ENCODE measurements at places on chromosomes 1 and 21.

- no peak for DNase-seq
Observed at GRCh38 chr1:205286335-205286950, 35.1 kb downstream of the NUAK2 start.

- DNase-seq = no peak
Observed at GRCh38 chr1:234373959-234374254, 651 bp downstream of the COA6 start.

DNA sequence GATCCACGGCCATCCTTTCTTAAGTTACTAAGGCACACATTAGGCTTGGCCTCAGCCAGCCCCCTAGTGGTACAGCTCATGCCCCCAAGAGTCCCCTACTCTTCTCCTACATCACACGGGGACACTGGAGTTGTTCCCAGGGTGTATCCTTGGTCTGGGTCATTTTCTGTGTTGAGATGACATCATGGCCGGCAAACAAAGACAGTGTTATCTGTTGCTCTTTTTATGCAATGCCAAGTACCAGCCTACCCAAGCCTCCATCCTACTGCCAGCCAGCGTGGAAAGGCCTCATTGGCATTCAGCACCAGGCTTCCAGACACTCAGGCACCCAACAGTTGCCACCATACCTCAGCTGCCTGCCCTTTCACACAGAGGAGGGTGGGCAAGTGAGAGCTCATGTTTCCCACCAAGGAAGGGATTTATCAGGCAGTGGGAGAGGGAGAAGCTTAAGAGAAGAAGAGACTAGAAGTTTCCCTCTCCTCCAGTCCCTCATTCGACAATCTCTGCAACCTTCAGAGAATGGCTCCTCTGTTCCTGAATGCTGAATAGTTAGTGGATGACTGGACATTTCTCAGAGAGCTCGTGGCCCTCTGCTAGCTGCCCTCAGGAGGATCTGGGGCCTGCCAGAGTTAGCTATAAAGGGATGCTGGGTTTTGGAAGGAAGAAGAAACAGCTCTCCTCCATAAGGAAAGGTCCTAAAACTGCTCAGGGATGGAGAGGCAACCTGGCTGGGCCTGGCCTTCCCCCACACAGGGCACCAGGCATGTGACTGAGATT lies 17.7 kb downstream of the CBR1 start:
- DNase-seq = no peak

DNA sequence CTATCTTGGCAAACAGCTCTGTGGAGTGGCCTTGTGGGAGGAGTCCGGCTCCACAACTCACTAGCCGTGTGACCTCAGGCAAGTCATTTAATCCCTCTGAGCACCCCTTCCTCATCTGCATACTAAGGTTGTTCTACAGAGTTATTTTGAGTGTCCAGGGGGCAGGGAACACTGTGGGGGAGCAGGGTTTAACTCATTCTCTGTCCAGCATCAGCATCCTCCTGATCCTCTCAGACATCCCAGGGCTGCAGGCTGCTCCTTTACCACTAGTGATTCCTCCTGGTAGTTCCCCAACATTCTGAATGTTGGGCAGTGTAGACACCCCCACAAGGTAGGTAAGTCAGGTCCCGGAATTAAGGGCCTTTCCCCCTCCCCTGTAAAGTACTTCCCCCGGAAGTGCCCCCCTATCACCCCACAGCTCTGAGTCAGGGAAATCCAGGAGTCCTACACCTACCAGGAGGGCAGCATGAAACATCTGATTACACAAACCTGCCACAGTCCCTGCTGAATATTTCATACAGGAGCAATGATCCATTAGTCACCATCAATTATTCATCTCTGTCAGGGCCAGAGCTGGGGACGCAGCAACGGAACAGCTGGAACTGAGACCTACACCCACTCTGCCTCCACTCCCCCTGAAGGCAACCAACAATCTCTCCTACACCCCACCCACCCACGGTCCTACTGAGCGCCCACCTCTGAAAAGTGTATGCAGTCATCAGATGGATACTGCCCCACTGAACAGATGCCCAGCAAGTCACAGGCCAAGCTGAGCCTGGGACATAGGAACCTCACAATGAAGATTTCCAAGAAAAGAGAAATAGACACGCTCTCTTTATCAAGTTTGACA lies 20.5 kb downstream of the SYT2 start:
- no peak for DNase-seq

- no peak for DNase-seq
Observed at GRCh38 chr1:92736395-92736794, 48.5 kb downstream of the EVI5 start.

DNA sequence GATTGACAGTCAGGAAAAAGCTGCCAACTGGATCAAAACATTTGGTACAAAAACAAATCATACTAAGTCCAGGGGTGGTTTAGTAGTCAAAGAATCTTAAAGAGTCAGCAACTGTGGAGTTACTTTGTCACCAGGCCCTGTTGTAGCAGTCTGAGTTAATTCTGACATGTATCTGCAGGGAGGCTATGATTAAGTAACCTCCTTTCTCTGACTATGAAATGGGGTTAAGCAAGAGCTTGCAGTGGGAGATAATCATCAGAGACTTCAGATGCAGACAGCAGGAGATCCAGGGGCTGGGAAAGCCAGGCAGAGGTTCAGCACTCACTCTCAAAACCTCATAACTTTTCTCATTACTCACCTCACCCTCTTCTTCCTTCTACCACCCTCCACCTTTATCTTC lies 99.2 kb upstream of the BTG3 start:
- DNase-seq = no peak

DNA sequence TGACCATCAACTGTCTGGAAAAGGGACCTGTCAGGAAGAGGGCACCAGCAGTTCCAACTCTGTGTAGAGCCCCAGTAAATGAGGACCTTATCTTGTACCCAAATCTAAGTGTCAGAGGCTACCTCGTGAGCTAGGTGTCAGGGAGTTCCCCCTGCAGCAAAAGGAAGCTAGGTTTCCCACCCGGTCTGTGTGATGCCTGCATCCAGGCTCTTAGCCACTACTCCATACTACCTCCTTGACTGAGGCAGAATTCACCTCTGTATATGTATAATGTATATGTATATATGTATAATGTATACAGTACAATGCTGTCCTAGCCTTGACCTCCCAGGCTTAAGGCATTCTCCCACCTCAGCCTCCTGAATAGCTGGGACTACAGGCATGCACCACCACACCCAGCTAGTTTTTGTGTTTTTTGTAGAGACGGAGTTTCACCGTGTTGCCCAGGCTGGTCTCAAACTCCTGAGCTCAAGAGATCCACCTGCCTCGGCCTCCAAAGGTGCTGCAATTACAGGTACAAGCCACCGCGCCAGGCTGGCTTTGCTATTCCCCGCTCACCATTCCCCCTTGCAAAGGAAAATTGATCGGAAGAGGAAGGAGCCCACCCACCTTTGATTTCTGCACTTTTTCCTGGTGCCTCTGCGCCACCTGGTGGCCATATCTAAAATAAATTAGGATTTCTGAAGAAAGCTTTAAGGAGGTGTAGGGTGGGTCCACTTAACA lies 15.7 kb upstream of the LUZP1 start:
- DNase-seq = peak; percentile 13

DNA sequence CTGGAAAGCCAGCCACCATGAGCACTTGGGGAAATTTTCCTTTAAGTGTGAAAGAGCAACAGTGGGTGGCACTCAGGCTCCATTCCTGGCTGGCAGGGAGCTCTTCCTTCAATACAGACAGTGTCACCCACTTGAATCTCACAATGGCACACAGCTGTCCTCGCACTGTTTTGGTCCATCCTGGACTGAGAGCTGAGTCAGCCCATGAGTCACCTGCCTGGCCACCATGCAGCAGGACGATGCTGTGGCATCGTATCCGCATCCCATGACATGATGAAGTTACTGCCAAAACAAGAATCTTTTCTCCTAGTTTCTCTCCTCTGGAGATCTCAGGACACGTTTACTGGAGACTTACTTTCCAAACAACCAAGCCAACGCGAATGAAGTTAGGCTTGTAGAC lies 6.0 kb downstream of the TMPRSS2 start:
- no peak for DNase-seq

DNA sequence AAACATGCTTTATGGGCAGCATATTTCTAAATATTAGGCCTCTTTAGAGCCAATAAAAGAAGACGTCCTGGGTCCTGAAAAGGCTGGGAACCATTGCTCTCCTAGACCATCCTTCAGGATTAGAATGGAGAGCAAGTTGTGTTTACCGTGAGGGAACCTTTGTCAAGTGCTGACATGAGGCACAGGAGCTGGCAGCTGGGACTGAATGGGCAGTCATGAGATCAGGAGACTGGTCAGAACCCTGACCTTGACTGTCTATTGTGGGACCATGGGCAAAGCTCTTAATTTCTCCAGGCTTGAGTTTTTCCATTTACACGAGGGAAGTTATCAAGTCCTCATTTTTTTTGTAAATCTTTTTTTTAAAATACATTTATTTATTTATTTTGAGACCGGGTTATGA lies 5.2 kb downstream of the PFKFB2 start:
- no peak for DNase-seq

GRCh38 chr1:95622609-95623008 lies 388.6 kb downstream of the RWDD3 start:
- no peak for DNase-seq

- no peak for DNase-seq
Observed at GRCh38 chr1:36420409-36420808, 22.7 kb upstream of the LSM10 start.

DNA sequence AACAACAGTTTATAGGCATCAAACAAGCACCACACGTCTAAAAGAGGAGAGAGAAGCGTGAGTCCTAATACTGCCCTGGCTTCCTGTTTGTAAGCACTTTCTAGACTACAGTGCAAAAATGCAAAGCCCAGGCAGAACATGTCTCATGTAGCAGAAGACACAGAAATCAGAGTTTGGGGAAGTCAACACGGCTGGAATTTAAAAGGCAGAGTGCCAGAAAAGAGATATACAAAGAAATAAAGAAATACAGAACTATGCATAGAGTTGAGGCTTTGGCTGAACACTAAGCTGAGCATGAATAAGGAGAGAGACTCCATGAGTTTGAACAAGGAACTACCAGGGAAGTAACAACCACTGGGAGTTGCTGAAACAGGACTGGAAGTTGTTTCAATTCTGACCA lies 566.6 kb upstream of the NR5A2 start:
- no peak for DNase-seq

DNA sequence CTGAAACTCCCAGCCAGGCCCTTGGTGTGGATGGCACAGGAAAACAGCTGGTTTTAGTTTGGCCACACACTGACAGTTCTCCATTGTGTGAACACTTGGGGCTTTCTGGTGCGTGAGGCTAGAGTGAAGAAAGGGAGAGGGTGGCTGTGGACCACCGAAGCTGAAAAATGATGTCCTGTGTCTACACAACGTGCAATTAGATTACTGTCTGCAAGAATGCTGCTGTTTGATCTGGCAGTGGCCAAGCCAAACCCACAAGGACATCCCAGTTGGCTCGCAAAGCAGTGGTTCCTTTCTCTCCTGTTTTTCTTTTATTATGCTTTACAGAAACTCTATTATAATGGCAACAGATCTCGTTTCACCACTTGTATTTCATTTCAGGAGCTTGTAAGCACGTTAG lies 58.9 kb downstream of the ERG start:
- no peak for DNase-seq

GRCh38 chr1:61400997-61401396 lies 318.6 kb downstream of the NFIA start:
- no peak for DNase-seq

DNA sequence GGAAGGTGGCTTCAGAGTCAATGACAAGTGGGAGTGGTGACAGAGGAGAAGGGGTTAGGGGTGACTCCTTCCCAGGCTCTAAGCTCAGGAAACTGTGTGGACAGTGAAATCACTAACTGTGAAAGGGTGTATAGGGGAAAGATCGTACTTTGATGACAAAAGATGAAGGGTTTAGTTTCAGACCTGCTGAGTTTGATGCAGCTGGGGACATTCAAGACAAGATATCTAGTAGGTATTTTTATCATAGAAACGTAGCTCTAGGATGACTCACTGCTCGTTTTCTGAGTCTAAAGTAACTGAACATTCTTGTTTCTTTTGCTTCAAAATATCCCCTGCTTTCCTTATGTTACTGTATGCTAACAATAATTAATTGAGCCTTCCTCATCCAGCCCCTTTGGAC lies 149.0 kb downstream of the PCP4 start:
- no peak for DNase-seq

GRCh38 chr1:222009105-222009730 lies 267.3 kb upstream of the DUSP10 start:
- DNase-seq = no peak

DNA sequence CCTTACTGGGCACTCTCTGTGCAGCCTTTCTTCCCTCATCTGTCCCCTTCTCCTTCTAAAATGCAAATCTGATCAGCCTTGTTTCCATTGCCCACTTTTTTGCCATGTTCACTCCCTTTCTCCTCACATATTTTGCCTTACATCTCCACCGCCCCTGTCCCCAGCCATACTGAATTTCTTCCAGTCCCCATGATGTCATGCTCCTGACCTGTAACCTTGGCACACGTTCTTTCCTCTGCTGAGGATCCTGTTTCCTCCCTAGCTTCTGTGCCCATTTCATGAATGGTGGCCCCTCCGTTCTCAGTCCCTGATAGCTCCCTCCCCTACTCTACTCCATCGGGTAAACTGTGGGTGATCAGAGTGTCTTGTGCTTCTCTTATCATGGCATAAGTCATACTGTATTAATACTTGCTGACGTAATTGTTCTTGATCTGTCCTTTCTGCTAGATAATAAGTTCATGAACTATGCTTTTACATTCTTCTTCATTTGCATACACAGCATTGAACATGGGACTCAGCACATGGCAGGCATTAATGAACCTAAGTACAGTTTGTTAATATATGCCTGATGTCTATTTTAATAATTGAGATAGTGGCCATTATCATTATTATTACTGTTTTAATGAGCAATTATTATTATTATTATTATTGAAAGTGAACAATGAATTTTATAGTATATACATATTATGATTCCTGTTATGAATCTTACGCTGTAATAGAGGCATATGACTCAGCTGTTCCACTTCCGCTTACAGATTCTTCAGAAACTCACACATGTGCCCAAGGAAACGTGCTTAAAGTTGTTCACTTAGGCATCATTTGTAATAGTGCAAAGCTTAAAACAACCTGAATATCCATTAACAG lies 28.5 kb downstream of the MAP3K21 start:
- DNase-seq = no peak

GRCh38 chr1:76070538-76070937 lies 4.0 kb upstream of the ST6GALNAC3 start:
- no peak for DNase-seq

- no peak for DNase-seq
Observed at GRCh38 chr21:34612056-34612455, 2.9 kb downstream of the RCAN1 start.

GRCh38 chr1:179779645-179780272 lies 36.7 kb downstream of the FAM163A start:
- DNase-seq = no peak

- DNase-seq = no peak
Observed at GRCh38 chr1:178502856-178503255, 6.1 kb upstream of the CLEC20A start.
